ENCODE measurements at places on chromosomes 1 and 21.

DNA sequence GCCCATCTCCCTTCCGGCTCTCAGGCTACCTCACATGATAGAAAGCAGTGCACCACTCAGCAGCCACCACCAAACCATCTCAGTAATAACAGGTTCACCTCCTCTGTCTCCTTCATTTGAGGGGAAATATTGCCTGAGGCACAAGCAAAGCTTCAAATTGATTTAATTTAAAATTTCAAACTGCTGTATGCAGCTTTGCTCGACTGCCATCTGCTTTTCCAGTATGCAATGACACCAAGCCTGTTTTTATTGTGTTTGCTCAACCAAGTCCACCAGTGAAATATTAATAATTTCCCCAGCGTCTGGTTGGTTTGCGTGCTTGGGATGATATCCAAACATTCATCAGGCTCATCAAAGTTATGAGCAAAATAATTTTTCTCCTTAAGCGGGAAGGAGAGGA, 552.4 kb upstream of the DAB1 start:
- no peak for DNase-seq

GRCh38 chr1:203673550-203674411, 47.1 kb downstream of the ATP2B4 start:
- DNase-seq: peak; percentile 67

- DNase-seq: no peak
These were observed 33.0 kb downstream of the ETS2 start for GRCh38 chr21:38838598-38839327.

GRCh38 chr1:11838349-11839272, 9.0 kb downstream of the NPPA start:
- no peak for DNase-seq

- DNase-seq: no peak
These were observed 458.7 kb downstream of the MATN1 start for GRCh38 chr1:30264672-30265025.

DNA sequence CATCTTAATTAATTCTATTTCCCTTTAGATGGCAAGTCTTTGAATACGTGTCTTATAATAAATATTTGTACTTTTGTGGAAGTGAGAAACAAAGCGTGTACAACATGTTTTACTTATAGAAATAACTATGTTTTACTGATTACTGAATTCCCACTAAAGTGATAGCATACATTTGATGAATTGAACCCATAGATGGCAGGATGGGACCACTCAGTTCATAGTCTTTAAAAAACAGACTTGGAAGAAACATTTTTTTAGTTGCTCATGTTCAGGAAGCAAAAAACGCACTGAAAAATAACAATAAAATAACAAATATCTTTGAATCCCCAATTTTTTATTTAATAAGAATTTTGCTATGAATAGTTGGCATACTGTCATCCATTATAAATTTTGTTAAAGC, 507.1 kb upstream of the ZRANB2 start:
- peak; percentile 25 for DNase-seq

DNA sequence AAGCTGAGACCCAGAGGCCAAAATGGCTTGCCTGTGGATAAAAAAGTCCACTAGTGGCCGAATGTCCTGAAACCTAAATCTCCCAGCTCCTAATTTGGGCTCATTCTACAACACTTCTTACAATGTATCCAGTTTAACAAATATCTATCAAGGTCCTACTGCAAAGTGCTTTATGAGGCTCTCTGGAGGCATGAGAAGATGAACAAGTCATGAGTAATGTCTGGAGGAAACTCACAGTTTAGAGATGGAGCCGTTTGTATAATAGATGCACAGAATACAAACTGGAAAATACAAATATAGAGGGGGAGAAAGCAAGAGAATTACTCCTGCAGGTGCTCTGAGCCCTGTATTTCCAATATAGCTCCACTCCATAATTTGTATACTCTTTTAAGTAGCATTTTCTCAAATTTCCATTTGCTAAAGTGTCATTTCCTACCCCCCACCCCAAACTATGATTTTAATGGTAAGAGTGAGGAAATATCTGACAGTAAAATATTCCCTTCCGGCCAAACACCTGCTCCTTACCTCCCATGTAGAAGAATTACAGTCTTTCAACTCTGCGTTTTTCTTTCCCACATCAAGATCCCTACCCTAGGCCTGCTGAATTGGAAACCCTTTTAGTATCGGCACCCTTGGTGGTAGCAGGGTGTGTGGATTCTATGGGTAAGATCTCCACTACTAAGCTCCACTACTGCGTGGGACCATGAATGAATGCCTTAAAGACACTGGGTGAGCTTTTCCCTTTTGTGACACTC, 3.3 kb upstream of the ADAMTS5 start:
- DNase-seq: no peak

GRCh38 chr1:247962911-247963588, 2.0 kb upstream of the OR2AK2 start:
- no peak for DNase-seq

DNA sequence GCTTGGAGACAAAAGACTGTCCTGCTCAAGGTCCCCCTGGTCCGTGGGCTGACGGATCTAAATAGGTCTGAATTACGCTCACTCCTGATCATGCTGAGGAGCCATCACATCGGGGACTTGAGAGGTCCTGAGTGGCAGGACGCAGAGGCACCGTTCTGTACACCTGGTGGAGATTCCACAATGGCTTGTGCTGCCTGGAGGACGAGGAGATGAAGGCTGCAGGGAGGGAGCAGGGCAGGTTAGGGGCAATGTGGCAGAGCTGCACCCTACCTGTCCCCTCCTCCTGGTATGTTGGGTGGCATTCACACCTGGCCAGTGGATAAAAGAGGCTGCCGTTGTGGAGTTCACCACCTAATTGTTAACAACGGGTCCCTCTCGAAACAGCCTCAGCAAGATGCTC, 38.7 kb downstream of the RHBG start:
- DNase-seq: no peak

DNA sequence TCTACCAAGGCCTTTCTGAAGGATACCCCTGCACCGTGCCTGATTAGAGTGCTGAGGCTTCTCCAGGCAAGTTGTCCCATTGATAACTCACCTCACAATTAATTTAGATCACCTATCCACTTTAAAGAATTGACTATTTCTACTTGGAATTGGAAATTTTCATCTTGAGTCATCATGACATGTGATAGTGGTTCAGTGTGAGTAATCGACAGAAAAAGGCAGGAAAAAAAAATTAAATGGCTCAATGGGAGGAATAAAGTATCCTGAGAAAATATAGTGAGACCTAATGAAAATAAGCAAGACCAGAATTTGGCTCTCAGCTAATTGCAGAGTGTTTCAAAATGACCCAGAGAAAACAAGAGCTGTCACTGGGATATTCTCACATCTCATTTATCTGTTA, 222.4 kb upstream of the C8B start:
- no peak for DNase-seq

DNA sequence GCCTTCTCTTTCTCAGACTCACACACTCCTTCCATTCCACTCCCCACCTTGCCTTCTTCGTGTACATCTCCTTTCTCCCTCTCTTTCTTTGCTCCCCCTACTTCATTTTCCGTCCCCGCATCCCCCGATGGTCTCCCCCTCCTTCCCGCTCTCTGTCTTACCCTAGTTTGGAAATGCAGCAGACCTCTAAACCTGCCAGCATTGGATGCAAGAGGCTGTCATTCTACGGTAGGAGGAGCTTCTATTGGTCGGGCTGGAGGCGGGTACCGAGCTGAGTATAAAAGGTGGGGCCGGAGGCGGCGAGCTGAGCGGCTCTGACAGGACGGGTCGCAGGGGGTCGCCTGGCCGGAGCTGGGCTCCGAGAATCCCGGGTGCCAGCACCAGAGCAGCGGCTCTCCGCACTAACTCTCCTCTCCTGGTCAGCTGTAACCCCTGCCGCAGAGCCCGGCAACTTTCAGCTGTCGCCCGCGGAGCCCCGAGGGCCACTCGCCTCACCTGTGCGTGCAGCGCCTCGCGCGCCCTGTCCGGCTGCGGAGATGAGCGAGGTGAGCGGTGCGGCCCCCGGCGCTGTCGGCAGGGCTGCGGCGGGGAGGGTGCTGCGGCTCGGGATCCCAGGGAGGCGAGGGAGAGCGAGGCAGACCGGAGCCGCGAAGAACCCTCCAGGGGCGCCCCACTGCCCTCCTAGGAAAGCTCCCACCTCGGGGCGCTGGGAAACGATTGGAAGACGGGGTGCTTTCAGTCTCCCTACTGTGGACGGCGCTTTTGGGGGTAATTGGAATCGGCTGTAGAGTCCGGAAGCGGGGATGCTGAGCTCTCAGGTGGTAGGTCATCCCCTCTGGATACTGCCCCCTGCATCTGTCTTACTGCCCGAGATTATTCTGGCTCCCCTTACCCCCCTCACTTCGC, at the start of gene PCP4L1:
PCP4L1 (plus strand) TSS at position 307 of the 906 bp plus-strand sequence; CDS start at position 537, 230 bp downstream.
- peak; percentile 4 for DNase-seq
